CD8-positive, alpha-beta T cell (primary cell): ENCODE measurements at places on chromosomes 6 and 20.

GRCh38 chr6:26403893-26404292 lies 1.8 kb downstream of the BTN3A1 start:
- no peak for DNase-seq

DNA sequence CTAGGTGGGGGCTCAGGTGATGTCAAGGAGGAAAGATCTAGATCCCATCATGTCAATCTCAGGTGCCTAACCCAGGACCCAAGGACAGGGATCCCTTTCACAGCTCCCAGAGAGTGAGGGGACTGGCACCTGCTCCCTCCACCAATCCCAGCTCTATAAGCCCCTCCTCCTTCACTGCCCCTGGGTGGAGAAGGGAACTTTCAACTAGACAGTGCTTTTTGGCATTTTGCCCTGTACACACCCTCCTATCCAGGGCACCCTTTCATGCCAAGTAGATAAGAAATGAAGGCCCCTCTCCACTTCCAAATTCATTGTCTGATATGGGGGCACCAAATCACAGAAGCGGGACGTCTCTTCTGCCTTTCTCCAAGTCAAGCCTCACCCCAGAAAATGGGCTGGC lies 61.6 kb downstream of the MDGA1 start:
- DNase-seq = no peak

GRCh38 chr6:36913082-36913481 lies 27.3 kb downstream of the C6orf89 start:
- DNase-seq = no peak

DNA sequence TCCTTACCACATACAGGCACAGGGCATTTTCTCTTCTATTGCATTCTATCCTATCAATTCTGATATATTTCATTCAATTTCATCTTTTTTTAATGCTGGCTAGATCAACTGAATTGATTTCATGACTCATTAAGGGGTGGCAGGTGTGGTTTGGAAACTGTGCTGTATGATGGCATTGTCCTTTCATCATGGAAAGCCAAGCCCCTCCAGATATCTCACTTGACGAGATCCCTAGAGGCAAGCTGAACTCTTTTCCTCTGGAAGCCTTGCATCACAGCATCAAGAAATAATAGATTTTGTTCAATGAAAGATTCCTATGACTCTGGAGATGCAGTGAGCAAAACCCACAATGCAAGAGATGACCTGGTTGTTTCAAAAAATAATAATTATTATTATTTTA lies 401.2 kb downstream of the PREX1 start:
- no peak for DNase-seq

DNA sequence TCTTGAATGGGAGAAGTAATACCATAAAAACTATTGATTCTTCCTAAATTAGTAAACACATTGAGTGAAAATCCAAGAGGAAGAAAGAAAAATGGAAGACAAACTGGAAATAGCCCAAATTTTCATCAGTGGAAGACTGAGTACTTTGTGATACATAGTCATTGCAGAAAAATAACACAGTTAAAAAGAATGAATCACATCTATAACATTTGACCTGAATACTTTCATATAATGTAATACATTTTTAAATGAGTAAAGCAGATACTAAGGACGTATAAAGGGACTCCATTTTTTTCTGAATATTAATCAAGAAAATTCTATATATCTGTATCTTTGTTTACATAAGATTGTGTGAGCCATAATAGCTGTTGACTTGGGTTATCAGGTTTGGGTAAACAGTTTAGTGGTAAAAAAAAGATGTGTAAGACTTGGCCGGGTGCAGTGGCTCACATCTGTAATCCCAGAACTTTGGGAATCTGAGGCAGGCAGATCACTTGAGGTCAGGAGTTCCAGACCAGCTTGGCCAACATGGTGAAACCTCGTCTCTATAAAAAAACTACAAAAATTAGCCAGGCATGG lies 4.3 kb upstream of the SLC17A2 start:
- DNase-seq = no peak

DNA sequence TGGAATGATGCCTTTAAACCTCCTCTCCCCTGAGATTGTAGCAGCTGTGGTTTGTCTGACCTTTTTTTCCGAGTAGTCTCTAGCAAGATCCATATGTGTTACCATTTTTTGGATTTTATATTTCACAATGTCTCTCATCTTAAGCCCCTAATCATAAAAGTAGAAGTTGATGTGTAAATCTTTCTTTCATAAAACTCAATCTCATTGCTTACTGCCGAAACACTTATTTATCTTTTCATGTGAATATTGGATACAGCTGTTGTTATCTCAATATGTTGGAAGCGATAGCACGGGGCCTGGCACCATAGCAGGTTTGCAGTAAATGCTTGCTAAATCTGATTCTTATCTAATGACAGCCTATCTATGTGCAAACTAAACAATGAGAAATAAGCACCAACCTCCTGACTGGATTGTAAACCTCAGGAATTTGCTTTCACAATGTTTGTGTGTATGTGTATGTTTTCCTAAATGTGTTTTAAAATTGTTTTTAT lies 14.2 kb downstream of the SMPDL3A start:
- DNase-seq = no peak

DNA sequence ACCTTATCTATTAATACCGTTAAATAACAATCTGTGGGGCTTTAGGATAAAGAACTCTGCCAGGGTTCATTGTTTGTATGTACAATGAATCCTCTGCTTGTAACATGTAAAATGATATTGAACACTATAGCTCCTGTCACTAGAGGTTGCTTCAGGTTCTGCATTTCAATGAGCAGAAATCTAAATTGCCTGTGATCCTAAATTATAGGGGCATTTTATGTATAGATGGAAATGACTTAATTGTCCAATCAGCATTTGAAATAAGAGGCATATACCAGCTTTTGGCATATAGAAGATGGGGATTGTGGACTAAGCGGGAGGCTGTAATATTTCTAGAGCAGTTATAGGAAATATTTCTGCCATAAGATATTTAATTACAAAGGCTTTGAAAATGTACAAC lies 2.0 kb downstream of the NCOA3 start:
- DNase-seq = no peak
